ENCODE measurements at places on chromosomes 16 and 17. TPM values are rescaled to one million over a fixed set of nuclear protein-coding genes. Genes with fewer than 3 reads are reported as not detected.

DNA sequence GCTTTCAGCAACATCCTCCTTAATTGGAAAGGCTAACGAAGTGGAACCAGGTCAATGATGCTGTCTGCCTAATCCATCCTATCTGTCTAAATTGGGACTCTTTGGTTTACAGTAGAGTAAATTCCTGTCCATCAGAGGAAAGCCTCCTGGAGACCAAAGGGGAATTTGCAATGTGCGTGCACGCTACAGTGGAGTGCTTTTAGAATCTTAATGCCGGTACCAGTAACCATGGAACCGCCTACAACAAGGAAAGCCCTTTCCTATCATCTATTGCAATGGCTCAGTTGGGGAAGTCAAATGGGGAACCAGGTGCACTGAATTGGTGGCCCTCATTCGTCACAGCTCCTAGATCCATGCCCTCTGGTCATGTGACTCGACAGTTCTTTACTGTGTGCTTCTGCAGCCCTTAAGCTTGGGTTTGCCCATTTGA, 110.1 kb downstream of the XYLT1 start:
- no peak for DNase-seq

- no peak for DNase-seq
Measured at GRCh38 chr16:13012601-13013000, 111.2 kb downstream of the SHISA9 start.

PPP1R27 gene
- 0.22 TPM for polyA plus RNA-seq

KRTAP4-3 gene
- polyA plus RNA-seq, result not detected

DNA sequence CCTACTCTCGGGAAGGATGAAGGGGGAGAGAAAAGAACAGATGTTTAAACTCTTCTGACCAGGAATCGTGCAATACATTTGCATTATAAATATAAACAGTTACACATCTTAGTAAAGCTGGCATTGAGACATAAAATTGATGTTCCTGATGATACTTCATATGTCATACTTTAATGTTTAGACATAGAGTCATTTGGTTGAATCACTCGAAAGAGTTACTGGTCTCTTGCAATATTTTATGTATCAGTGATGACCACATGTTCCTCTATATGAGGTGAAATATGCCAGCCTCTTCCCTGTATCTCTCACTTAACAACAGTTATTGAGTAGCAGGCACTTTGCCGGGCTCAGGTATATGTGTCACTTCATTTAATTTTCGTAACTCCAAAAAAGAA, 49.7 kb upstream of the PMFBP1 start:
- DNase-seq, result no peak

- DNase-seq, result no peak
Measured at GRCh38 chr17:1222321-1222720, 42.5 kb upstream of the ABR start.

DNA sequence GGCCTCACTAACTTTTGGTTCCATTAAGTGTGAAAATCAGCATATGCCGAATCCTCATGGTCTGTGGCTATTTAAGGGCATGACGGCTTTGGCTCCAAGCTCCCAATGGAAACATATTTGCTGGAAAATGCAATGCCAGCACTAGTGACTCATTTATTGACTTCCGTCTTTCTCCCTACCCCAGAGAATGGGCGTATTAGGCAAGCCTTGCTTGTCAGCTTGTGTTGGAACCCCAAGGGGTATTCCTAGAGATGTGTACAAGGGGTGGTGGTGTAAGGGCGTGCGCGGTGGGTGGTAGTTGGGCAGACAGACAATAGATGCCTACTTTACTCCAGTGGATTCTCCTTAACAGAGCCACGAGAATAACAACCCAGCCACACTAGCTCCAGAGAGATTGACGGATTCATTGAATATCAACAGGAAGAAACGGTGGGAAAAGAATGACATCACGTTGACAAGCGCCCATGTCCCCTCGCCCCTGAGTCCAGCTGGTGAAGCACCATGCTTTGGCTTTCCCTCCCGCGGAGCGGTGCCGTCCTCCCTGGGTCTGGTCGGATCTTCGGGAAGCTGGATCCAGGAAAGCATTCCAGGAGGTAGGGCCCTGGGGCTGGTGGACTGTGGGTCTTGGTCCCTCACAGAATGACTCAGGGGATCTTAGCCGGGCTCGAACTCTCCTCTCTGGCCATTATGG, 10.3 kb downstream of the CD300LB start:
- no peak for DNase-seq

ELMO3 gene
- 4.7 TPM for polyA plus RNA-seq

AIPL1 gene
- polyA plus RNA-seq, result 0.07 TPM

ADORA2B gene
- 4.6 TPM for polyA plus RNA-seq

DNA sequence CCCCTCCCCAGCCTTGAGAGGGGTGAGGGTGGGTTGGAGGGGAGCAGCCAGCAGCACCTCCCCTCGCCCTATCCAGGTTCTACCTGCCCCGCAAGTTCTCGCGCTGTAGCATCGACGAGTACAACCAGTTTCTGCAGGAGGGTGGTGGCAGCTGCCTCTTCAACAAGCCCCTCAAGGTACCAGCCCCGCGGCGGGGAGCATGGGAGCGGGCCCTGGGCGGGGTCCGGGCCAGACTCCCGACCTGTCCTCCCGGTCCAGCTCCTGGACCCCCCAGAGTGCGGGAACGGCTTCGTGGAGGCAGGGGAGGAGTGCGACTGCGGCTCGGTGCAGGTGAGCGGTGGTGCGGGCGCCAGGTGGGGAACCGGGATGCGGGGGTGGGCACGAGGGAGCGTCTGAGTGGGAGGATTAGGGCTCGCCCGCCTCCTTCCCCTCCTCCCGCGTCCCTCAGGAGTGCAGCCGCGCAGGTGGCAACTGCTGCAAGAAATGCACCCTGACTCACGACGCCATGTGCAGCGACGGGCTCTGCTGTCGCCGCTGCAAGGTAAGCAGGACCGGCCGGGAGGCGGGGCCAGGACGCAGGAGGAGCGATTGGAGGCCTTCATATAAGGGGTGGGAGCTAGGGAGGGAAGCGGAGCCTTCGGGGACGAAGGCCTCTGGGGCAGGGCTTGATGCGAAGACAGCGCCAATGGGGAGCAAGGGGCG, 16.5 kb downstream of the ADAM11 start:
- peak; percentile 96 for DNase-seq

DNA sequence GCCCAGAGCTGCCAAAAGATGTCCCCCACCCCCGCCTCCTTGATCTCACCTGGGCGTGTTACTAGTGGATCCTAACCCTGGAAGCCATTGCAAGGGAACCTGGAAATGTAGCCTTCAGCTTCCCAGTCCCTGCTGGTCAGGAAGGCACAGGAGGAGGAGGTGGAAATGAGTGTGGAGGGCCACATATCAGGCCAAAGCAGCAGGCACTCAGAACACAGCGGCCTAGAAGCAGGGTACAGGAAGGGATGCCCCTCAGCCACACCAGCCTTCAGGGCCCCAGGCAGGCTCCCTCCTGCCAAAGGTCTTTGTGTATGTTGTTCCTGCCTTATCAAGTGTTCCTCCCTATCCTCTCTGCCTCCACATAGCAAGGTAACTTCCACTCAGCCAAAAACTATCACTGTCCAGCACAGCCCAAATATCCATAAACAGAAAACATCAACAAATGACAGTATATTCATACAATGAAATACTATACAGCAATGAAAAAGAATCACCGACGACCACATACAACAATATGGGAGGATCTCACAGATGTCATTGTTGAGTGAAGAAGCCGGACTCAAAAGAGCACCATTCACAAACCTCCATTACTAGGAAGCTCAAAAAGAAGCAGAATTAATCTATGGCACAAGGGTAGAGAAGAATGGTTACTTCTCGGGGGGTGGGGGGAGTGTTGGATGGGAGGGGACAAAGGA, 28.2 kb upstream of the TNFRSF13B start:
- DNase-seq, result no peak

GRCh38 chr17:27608328-27609230, 22.4 kb upstream of the LGALS9 start:
- DNase-seq, result no peak

- no peak for DNase-seq
Measured at GRCh38 chr17:77741109-77741508, 217.4 kb upstream of the TNRC6C start.

CCT6B gene
- polyA plus RNA-seq, result 7.1 TPM

- DNase-seq, result no peak
Measured at GRCh38 chr16:13441675-13442074, 478.3 kb upstream of the ERCC4 start.

- DNase-seq, result no peak
Measured at GRCh38 chr16:86042393-86042792, 143.4 kb downstream of the IRF8 start.

TP53TG3D gene
- polyA plus RNA-seq, result 0.68 TPM

DNA sequence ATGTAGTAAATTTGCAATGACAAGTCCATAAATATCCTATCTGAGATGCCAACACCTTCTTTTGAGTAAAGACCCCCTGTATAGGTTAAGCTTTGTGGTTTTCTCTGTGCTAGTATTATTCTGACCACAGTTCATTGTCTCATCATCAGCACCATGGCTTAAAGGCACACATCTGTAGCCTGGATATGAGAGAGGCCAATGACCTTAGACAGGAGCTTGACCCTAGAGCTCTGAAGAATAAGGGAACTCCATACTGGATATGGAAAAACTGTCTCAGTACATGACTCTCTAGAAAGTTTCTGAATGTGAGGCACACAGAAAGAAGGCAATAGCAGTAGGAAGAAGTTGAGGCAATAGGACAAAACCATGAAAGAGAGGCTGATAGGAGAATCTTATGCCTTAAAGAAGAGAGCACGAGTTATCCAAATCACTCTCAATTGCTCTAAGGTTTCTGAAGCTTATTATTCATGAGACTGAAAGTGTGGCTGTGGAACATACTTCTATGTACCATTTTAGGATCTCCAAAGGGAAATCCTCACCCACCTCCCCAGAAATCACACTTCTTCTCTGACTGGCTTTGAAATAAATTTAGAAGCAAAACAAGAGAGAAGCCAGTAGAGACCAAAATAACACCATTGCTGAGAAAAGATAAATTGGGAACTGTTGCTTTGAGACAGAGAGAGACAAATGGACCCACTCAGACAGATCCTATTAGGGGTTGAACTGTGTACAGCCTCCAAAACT, 150.2 kb downstream of the ABCA8 start:
- no peak for DNase-seq

DNA sequence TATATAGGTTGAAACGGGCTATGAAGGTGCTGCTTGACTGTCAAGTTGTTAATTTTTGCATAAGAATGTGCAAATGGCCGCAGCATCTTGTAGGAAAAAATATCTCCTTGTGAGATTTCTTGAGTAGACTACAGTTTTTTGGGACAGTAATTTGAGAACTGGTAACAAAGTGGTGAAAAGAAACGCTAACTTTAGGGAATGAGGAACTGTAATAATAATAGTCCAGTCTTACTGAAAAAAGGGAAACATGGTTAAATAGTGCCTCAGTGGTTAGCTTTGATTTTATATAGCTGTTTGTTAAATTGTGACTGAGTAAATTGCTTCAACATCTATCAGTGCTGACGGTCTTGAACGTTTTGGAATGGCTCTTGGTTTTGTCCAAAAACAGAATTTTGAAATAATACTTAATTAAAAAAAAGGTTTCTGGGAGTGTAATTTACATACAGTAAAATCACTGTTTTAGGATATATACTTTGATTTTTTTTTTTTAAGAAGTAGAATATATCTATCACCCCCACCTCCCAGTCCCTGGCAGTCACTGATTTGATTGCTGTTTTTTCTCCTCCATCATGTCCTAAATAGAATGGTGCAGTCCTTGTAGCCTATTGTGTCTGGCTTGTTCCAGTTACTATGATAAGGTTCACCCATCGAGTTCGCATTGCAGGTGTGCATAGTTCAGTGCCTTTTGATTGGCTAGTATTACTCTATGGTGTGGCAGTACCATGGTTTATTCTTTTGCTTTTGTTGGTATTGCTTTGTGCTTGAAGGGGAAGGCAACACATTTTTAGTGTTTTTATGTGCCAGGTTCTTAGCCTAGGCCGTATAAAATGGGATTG, 2.8 kb downstream of the HAPSTR1 start:
- no peak for DNase-seq

DOK4 gene
- polyA plus RNA-seq, result 27.8 TPM

GRCh38 chr16:84286578-84287240, 8.0 kb upstream of the WFDC1 start:
- no peak for DNase-seq

- no peak for DNase-seq
Measured at GRCh38 chr17:57751348-57751971, 6.4 kb upstream of the CCDC182 start.

DNA sequence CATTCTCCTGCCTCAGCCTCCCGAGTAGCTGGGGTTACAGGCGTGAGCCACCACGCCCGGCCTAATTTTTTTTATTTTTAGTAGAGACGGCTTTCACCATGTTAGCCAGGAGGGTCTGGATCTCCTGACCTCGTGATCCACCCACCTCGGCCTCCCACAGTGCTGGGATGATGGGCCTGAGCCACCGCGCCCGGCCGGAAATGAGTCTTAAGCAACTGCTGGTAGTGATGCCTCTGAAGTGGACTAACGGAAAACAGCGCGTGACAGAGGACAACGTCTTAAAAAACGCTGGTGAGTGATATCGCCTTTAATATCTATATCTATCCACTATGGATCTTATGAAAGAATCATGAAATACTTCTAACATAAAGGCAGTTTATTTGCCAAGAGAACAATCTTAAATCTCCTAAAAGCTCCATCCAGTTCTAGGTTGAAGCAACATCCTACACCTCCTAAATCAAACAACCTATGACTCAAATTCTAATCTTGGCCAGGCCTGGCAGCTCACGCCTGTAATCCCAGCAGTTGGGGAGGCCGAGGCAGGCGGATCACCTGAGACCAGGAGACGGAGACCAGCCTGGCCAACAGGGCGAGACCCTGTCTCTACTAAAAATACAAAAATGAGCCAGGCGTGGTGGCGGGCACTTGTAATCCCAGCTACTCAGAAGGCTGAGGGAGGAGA, 69.8 kb downstream of the NXN start:
- DNase-seq, result no peak

GRCh38 chr17:63751806-63752205, 10.2 kb upstream of the STRADA start:
- no peak for DNase-seq

MT1M gene
- 0.30 TPM for polyA plus RNA-seq

DNA sequence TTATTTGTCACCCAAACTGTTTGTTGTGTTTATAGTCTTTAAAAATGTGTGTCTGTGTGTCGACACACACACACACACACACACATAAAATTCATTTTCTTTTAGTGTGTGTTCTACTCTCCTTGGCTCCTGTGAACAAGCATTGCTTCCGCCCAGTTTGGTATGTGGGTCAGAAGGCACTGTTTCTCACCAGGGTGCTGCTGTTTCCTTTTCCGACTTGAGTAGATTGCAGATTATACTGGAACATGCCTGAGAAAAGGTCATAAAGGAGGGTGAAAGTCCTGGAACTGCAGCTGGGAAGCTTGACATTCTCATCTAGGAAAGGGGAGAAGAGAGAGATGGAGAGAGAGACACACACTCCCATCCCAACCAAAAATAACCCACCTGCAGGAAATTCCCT, 330.3 kb downstream of the BCAS3 start:
- DNase-seq, result no peak

P2RX5 gene
- polyA plus RNA-seq, result 0.95 TPM

All from left kidney (tissue), 8 donors.